ENCODE measurements at places on chromosomes 11 and 22.

DNA sequence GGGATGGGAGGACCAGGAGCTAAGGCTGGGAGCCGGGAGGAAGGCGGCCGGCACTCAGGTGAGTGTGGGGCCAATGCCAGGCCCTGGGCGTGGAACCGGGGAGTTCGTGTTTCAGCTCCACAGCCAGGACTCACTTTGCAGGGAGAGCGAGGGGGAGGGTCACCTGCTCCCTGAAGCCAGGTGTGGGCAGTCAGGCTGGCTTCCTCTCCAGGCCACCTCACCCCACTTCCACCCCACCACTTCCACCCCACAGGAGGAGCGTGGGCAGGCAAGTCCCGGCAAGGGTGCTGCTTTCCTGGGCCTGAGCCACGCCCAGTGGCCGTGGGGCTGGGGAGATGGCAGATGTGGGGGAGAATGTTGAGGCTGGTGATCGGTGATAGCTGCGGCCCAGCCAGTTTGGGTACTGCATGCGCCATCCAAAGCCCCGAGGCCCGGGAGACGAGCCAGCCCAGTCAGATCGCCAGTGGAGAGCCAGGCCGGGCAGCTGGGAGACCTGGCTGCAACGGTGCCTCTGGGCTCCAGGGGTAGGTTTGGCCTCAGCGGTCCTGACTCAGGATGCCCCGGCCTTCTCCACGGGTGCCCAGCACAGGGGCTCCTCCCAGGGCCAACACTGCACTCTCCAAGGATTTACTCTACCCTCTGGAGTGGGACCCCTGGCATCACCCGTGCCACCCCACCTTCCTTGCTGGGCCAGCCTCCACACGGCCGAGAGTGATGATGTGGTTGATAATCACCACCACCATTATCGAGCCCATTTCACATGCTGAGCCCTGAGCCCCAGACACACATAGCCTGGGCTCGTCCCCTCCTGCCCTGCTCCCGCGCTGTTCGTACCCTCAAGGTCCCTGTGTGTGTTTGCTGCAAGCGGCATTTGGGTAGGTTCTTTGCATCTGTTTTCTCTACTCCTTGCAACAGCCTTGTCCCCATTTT, 93.8 kb downstream of the WNT7B start:
- DNase-seq: no peak

DNA sequence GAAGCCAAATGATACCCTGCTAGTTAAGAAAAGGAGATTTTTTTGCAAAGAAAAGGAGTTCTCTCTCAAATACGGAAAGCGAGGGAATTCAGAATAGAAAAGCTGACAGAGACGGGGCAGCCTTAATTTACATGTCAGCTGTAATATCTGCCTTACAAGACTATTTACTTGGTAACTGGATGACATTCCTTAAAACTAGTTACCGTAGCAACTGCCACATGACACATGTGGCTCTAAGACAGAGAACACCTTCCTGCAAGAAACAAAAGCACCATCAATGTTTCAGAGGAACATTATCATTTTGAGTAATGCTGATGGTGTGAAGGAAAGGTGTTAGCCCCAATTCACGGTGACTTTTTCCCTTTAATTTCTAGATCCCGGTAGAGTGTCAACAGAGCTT, 222.1 kb downstream of the LRRC4C start:
- DNase-seq: no peak

DNA sequence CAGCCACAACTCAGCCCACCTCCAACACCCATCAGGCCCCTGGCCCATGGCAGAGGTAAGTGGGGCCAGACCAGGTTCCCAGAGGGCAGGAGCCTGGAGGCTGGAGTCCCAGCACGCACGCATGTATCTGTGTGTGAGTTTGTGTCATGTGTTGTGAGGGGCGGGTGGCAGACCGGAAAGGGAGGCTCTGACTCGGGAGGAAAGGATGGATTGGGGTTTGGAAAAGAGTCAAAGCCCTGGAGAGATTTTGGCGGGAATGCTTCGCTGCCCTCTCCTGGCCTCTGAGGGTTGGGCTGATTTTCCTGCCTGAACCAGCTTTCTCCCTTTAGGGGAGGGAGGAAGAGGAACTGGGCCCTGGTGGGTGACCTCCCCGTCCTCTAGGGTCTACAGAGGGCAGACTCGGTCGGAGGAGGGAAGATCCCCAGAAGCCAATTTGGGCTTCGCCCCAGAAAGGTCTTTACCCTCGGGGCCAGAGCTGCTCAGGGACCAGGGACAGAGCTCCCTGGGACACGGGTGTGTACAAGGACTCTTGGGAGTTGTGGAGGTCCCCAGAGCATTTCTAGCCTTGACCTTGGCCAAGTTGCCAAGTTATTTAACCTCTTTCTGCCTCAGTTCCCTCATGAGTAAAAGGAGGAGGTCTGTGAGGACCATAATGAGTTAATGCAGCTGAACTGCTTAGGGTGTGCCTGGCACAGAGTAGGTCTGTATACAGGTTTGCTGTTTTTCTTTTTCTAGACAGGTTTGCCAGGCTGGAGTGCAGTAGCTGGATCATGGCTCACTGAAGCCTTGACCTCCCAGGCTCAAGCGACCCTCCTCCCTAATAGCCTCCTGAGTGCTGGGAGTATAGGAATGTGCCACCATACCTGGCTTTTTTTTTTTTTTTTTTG, 6.9 kb downstream of the C11orf68 start:
- no peak for DNase-seq

GRCh38 chr11:57485217-57485990, 25.1 kb downstream of the RTN4RL2 start:
- DNase-seq: no peak

DNA sequence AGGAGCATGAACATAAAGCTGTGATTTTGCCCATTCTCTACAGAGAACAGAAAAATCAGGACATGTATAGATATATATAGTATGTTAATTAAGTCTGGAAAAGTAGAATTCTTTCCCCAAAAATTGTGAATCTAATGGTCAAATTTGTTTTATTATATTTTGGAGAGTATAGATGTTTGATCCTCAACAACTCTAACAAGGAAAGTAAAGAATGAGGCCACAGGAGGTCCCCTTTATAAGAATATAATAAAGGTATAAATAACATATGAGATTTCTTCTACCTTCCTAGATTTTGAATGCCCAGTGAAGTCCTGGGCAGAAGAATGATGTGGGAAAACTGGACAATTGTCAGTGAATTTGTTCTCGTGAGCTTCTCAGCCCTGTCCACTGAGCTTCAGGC, at the start of gene OR10A4:
Gene OR10A4 (plus strand): TSS at position 301 of the 400 bp plus-strand sequence. CDS start 23 bp downstream, at position 324.
- no peak for DNase-seq

GRCh38 chr22:26887456-26887855, 230.1 kb downstream of the MIAT start:
- DNase-seq: no peak

DNA sequence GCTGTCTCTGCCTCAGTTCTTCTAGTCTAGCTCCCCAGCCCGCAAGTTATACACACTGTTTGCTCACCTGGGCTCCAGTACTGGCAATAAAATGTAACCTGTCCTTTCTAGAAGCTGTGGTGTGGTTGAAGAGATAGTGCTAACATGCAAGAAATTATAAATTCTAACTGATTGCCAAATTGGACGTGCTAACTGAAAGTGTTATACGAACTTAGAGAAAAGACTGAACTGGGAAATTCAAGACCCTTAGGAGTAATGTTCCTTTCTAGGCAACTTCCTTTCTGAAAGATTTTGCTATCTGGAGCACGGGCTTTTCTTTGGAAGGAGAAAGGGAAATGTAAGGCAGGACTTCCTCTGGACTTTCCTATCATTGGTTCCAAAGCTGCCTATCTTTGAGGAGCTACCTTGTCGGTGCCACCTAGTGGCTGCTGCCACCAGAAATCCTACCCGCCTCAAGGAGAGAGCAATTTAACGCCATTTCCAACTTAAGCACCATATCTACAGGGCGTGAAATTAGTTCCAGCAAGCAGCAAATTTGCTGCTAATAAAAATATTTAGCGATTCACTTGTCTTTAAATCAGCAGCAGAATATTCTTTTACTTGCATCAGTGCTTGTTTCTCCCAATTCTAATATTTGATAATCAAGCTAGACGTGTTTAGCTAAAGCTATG, 12.7 kb upstream of the TMEM218 start:
- peak; percentile 49 for DNase-seq

DNA sequence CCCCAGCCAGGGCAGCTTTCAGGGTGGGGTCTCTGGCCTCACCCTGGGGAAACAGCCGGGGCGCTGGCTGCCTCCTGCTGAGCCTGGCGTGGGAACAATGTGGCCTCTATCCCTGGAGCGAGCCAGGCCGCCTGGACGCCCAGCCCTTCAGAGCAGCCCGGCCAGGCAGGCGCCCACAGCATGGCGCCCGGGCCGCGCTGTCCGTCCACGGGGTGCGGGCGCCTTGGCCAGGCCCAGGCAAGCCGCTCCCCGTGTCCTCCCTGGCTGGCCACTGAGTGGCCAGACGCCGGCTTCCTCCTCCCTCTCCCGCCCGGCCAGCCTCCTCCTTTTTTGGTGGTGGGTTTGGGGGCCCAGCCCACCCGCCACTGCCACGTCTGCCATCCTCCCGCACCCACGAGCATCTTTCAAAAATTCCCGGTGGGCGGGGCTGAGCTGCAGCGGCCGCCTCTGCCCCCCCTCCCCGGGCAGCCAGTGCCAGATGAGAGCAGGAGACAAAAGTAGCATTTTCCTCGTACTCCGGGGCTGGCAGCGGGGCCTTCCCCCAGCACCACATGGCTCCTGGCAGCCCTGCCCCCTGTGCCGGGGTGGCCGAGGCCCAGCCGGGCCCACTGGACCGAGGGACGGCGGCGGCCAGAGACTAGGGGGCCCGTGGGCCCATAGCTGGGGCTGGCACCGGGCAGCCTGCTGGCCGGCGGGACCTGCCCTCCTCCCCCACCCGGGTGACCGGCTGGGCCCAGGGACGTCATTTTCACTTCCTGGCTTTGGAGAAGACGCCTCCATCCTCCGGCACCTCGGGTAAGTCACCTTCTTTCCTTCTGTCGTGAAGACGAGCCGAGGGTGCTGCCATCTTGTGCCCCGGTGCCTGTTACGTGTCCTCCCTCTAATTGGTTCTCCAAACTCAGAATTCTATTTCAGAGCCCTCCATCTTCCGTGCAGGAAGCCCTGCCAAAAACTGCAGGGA, 70.2 kb upstream of the PPARA start:
- DNase-seq: no peak

DNA sequence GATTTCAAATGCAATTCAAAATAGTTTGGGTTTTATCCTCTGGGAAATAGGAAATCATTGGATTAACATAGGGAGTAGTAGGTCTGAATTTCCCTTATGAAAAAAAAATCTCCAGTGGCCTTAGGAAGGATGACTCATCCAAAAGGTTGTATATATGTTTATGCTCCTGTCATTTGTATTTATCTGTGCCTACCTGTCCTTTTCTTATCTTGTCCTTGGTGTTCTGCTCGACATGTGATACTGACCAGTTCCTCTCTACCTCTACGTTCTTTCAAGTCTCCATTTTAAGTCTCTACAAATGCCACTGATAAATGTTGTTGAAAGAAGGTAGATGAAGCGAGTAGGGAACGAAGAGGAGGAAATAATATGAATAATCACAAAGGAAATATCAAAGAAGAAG, 3.0 kb upstream of the SOX6 start:
- DNase-seq: no peak

DNA sequence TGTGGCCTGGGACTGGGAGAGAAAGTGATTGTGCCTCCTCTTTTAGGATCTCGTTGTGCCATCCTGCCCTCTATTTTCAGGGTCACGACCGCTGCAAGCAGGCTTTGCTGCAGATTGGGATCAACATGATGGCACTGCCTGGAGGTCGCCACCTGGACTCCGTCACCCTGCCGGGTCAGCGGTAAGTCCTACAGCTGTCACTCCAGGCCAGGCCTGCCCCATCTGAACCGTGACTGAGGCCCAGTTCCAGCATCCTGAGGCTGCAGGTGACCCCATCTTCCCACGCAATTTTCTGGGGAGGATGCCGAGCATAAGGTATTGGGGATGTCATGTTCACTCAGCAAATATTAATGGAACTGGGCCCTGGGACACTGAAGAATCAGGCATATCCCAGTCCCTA, 34.3 kb downstream of the INSC start:
- no peak for DNase-seq

DNA sequence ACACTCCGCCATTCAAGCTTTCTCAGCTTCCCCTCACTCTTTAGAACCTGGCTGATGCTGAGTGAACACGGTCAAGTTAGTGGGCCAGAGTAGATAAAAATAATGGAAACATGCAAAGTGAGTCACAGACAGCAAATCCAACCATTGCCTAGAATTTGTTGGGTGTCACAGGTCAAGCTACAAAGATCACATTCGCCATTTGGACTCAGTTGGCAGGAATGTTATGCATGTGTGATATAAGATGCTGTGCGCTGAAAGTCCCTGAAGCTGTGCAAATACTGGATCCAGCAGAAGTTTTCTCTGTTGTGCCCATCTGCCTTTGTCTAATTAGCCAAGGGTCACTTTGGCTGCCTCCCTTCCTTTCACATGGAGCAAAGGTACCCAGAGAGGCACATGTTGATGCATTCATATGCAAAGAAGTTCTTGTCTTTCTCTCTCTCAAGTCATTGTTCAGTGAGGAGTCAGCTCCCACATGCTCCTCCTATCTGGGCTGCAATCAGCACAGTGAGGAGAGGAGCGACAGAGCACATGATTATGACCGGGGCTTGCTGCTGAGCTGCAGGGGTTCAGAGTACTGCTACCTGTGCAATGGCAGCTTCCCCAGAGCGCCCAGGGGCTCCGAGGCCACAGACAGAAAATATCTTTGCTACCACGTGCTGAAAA, 39.7 kb downstream of the FLI1 start:
- DNase-seq: no peak

DNA sequence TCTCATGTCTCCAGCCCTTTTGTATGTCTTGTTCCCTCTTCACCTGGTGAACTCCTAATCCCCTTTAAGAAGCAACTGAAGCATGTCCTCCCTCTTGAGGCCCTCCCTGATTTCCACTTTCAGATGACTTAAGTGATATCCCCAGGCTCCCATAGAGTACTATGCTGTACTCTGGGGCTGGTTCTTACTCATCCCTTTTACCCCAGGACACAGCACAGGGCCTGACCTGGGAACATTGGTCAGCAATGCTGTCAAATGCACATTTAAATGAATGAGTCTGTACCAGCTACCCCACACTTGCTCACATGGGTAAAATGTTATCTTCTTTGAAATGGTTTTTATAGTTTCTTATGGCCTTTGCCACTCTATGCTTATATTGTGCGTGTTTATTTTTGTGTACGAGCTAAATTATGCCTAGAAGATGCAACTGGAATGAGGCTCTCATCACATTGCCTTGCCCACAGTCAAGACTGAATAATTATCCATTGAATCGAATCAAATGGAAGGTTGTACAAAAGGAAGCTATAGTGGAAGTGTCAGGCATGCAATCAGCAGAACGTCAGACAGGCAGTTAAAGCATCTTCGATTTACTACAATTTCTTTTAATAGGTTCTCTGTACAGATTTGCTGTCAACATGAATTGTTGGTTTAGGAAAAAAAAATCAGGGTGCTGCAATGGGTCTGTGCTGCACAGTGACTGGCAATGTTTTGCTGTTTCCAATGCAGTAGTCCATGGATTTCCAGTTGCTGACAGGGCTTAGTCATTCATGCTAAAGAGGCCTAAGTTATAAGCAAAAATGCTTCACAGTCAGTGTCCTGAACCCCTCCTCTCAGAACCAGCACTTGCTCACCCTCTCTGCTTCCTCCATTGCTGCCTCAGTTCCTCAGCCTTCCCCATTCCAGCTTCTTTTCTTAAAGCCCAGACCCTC, 79.5 kb downstream of the PARVA start:
- DNase-seq: no peak

- peak; percentile 70 for DNase-seq
These were observed 119.7 kb downstream of the ETS1 start for GRCh38 chr11:128467610-128468041.

Data from CD4-positive, alpha-beta T cell treated with Interleukin-17A for 1 hour (primary cell).